ENCODE measurements at places on chromosomes 3 and 15. TPM values are rescaled to one million over a fixed set of nuclear protein-coding genes. Genes with fewer than 3 reads are reported as not detected.
A peak's percentile ranks its signal among the peaks of the same experiment; 100 is the strongest.

Gene IGSF11
- 2.2 TPM for total RNA-seq

- H3K36me3 ChIP-seq: peaks cover 6% of the 10 kb centered on the region
- no peak for DNase-seq
- no peaks in the 10 kb centered on the region for H3K4me1 ChIP-seq
Measured at GRCh38 chr3:115108614-115109013, 38.5 kb downstream of the ZBTB20 start.

DNA sequence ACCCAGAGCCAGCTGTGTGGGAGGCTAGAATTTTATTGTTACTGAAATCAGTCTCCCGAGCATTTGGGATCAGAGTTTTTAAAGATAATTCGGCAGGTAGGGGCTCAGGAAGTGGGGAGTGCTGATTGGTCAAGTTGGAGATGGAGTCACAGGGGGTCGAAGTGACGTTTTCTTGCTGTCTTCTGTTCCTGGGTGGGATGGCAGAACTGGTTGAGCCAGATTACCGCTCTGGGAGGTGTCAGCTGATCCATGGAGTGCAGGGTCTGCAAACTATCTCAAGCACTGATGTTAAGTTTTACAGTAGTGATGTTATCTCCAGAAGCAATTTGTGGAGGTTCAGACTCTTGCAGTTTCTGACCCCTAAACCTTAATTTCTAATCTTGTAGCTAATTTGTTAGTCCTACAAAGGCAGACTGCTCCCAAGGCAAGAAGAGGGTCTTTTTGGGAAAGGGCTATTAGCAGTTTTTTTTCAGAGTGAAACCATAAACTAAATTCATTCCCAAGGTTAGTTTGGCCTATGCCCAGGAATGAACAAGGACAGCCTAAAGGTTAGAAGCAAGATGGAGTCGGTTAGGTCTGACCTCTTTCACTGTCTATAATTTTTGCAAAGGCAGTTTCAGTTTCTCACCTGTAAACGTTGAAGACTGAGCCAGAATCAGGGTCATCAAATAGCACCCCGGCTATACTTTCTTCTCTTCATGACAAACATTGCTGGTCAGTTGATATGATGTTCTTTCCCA, 28.2 kb downstream of the FLNB start:
- no peaks in the 10 kb centered on the region for H3K36me3 ChIP-seq
- H3K27ac ChIP-seq: peak overlapping the region; percentile 19
- DNase-seq: no peak
- H3K4me3 ChIP-seq: no peak overlapping the region
- no peaks in the 10 kb centered on the region for H3K27me3 ChIP-seq

GRCh38 chr15:59300618-59301139, 72.0 kb downstream of the MYO1E start:
- DNase-seq: no peak
- no peaks in the 10 kb centered on the region for H3K36me3 ChIP-seq
- H3K4me3 ChIP-seq: no peak overlapping the region
- H3K4me1 ChIP-seq: peaks cover 8% of the 10 kb centered on the region
- H3K27ac ChIP-seq: no peak overlapping the region

- H3K4me1 ChIP-seq: peaks cover 4% of the 10 kb centered on the region
- no peaks in the 10 kb centered on the region for H3K27me3 ChIP-seq
- no peak for DNase-seq
- no peak overlapping the region for H3K27ac ChIP-seq
Measured at GRCh38 chr3:161337311-161337710, 34.0 kb downstream of the SPTSSB start.

GRCh38 chr3:9362731-9363530, at the start of gene THUMPD3:
TSS of gene THUMPD3 (plus strand) at chr3:9363054. CDS start at chr3:9365069, 2,015 bp downstream.
- H3K27ac ChIP-seq: peak within 1 kb of the TSS; percentile 100
- no peaks in the 10 kb centered on the region for H3K27me3 ChIP-seq
- peaks cover 10% of the 10 kb centered on the region for H3K4me1 ChIP-seq
- H3K4me3 ChIP-seq: peak within 1 kb of the TSS; percentile 88
- DNase-seq: peak; percentile 74

Gene RETNLB
- total RNA-seq: not detected

Gene TMC3
- 0.10 TPM for total RNA-seq

DNA sequence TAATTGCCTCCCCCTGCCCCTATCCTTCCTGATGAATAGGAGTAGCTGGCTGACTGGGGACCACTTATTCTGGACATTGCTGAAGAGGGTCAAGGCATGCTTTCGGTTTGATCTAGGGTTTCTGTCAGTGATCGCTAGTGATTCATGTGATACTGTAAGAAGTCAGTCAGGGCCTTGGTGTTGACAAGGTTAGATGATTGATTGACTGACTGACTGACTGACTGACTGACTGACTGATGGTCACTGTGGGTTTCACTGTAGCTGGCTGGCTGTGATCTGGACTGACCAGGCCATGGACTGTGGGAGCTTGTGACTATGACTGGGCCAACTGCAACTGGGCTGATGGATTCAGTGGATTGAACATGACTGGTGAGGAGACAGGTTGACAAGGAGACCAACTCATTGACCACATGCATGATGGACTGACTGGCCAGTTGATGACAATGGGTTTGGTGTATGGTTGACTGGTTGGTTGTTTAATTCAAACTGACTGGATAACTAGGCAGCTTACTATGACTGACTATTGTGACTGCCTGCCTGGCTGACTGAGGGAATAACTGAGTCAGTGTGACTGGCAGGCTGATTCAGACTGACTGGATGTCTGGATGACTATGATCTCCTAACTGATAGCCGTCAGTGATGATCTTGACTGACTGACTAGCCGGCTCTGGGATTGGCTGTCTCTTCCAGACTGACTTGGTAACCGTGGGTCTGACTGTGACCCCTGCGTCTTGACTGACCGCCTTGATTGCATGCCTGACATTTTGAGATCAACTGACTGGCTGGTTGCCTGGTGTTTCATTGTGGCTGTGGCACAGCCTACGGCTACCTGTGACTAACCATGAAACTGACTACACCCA, 509.9 kb downstream of the SHQ1 start:
- H3K4me3 ChIP-seq: no peak overlapping the region
- H3K4me1 ChIP-seq: no peaks in the 10 kb centered on the region
- no peaks in the 10 kb centered on the region for H3K36me3 ChIP-seq
- no peak overlapping the region for H3K27ac ChIP-seq
- peaks cover 26% of the 10 kb centered on the region for H3K27me3 ChIP-seq

Gene SLC9C1
- total RNA-seq: 1.5 TPM

DNA sequence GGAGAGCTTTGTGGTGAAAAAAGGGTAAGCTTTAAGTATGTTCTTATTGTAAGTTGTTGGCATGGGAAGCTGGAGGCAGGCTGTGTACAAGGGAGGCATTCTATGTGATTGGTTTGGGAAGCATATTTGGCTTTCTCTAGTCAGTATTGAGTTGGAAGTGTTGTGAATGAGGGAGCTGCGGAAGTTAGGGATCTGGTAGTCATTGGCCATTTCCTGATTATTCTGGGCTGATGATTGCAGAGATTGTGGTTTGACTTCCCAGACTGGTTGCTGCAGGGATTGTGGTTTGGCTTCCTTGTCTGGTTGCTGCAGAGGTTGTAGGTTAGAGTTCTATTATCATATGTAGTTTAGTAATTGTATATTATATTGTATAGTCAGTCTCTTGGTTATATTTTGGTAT, 21.0 kb downstream of the STXBP5L start:
- H3K27ac ChIP-seq: no peak overlapping the region
- no peaks in the 10 kb centered on the region for H3K27me3 ChIP-seq
- H3K4me1 ChIP-seq: no peaks in the 10 kb centered on the region
- no peak for DNase-seq

DNA sequence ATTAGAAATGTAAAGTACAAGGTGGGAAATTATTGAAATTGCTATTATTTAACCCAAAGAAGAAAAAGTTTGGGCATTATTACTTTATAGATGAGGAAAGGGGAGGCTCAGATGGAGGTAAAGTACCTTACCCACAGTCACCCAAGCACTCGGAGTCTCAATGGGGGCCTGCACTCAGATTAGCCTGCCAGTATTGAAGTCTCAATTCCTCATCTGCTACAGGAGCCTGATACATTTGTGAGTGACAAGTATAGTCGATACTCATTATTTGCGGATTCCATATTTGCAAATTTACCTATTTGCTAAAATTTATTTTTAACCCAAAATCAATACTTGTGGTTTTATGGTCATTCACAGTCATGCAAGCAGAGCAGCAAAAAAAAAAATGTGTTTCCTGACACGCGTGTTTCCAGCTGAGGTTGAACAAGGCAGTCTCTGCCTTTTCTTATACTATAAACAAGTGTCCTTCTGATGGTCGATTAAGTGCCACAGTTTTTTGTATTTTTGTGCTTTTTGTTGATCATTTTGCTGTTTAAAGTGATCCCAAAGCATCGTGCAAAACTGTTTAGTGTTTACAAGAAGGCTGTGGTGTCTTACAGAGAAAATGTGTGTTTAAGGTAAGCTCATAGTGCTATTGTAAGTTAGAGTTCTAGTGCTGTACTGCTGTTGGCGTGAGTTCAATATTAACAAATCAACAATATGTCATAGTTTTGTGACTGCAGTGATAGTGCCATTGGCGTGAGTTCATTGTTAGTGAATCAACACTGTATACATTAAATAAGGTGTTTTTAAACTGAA, 48.0 kb downstream of the ARHGEF26 start:
- DNase-seq: no peak
- peaks cover 21% of the 10 kb centered on the region for H3K4me1 ChIP-seq
- no peaks in the 10 kb centered on the region for H3K36me3 ChIP-seq
- no peak overlapping the region for H3K4me3 ChIP-seq
- H3K27ac ChIP-seq: peak overlapping the region; percentile 78

- peaks cover 20% of the 10 kb centered on the region for H3K27me3 ChIP-seq
- no peak overlapping the region for H3K27ac ChIP-seq
- H3K4me3 ChIP-seq: no peak overlapping the region
- H3K36me3 ChIP-seq: no peaks in the 10 kb centered on the region
Measured at GRCh38 chr15:81188354-81188753, 8.3 kb upstream of the IL16 start.

DNA sequence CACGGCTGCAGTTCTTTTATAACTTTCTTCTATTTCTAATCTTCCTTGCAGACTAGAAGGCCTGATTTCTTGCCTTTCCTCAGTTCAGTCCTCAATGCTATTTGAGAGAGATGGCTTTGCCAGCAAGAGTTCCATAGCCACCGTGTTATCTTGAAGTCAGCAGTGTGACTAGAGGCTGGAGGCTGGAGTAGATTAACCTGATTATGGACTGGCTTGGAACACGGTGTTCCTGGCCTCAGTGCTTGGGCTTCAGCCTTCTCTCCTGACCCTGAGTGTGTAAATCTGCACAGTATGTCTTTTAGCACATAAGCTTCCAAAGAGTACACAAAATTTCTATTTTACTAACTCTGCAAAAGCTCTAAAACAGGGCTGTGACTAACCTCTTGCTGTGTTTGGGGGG, 61.4 kb downstream of the CCDC54 start:
- DNase-seq: no peak
- H3K4me3 ChIP-seq: no peak overlapping the region
- H3K4me1 ChIP-seq: peaks cover 10% of the 10 kb centered on the region
- no peaks in the 10 kb centered on the region for H3K36me3 ChIP-seq
- peaks cover 6% of the 10 kb centered on the region for H3K27me3 ChIP-seq
- no peak overlapping the region for H3K27ac ChIP-seq

- H3K4me1 ChIP-seq: peaks cover 8% of the 10 kb centered on the region
- peaks cover 5% of the 10 kb centered on the region for H3K27me3 ChIP-seq
- H3K4me3 ChIP-seq: no peak overlapping the region
- DNase-seq: no peak
- no peak overlapping the region for H3K27ac ChIP-seq
- no peaks in the 10 kb centered on the region for H3K36me3 ChIP-seq
Measured at GRCh38 chr15:74376226-74376625, 8.8 kb upstream of the CYP11A1 start.

GRCh38 chr3:87287011-87287410, 10.6 kb upstream of the POU1F1 start:
- no peak overlapping the region for H3K4me3 ChIP-seq
- H3K27ac ChIP-seq: no peak overlapping the region
- no peaks in the 10 kb centered on the region for H3K27me3 ChIP-seq
- no peak for DNase-seq

DNA sequence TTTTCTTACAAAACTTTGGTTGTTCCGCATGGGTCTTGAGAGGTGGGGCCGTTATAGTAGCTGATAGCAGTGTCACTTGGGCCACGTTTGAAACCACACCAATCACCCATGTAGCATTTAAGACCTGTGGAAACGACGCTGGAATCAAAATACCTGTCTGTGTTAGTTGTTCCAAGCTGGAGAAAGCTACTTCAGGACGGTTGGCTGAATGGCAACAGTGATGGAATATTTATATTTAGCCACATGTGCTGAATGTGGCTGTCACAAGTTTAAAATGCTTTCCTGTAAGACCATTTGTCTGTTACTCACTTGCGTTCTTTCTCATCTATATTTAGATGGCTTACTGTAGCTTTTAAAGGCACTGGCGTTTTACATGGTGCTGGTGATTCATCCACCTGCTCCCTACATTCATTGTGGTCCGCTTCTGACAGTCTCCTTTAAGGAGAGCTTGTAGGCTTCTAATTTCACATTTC, 1.4 kb downstream of the DNAJA4 start:
- H3K36me3 ChIP-seq: no peaks in the 10 kb centered on the region
- no peak for DNase-seq
- H3K4me1 ChIP-seq: no peaks in the 10 kb centered on the region
- H3K27ac ChIP-seq: no peak overlapping the region
- H3K27me3 ChIP-seq: peaks cover 10% of the 10 kb centered on the region

DNA sequence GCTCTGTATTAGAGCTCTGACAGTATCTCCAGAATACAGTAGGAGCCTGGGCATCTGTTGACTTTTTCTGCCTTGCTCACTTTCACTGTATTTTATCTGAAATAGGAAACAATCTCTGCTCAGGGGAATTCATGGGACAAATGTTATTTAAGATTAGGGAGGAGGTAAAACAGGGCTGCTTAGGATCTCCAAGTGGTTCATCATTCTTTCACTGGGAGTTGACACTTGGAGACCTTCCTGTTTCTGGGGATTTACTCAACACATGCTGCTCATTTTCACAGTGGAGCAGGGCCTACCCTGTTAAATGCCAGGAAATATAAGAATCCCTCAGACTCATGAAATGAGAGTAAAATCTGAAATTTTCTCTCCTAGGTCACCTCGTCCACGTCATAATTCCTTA, 185.5 kb downstream of the GAP43 start:
- H3K4me1 ChIP-seq: peaks cover 10% of the 10 kb centered on the region
- H3K27ac ChIP-seq: no peak overlapping the region
- H3K36me3 ChIP-seq: no peaks in the 10 kb centered on the region
- H3K4me3 ChIP-seq: no peak overlapping the region
- no peaks in the 10 kb centered on the region for H3K27me3 ChIP-seq
- no peak for DNase-seq

Gene CELF6
- total RNA-seq: 1.4 TPM

DNA sequence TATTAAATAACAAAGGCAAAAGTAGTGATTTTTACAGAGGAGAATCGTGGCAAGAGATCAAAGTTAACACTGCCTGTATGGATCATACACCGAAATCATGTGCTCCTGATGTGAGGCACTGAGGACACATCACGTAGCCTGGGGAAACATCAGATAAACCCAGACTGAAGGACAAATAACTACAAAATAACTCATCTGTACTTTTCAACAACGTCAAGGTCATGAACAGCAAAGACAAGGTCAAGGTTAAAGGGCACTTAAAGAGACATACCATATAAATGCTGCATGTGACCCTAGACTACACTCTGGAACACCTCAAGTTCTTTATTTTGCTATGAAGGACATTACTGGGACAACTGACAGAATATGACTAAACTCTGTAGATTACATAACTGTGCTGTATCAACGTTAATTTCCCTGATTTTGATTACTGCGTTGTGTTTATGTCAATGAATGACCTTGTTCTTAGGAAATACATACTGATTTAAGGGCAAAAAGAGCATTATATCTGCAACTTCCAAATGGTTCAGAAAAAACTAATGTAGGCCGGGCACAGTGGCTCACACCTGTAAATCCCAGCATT, 48.1 kb downstream of the CHSY1 start:
- no peak for DNase-seq
- no peaks in the 10 kb centered on the region for H3K27me3 ChIP-seq
- H3K4me1 ChIP-seq: peaks cover 9% of the 10 kb centered on the region
- H3K4me3 ChIP-seq: no peak overlapping the region
